GM19239 (cell line): ENCODE measurements at places on chromosomes 12 and 14.

DNA sequence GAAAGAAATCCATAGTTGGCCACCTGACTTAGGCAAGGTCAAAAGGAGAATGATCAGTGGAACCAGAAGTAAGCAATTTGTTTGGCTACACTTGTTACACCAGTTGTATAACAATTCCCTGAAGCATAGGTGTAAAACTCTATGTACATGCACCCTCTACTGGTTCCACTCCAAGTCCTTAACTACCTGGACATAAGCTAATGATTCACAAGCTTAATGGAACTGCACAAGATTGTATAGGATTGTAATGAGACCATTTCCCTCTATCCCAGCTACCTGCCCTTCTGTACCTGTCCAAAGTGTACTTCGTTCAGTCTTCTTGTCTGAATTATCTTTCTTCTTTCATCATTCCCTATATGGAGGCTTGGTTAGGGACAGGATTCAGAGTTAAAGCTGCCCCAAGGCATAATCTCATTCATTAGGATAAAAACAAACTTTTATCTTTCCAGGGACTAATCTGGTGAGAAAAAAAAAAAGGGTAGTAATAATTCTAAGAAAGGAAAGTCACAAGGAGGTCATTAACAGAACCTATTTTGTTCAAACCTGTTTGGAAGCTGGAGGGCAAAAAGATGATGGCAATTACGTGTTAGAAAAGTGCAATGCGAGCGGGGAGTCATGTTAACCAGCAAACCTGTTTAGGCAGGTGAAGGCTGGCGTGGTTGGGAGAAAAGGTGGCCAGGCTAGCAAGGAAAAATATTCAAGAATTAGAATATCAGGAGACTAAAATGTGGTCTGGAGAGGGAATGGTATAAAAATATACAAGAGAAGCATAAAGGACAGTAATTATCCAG lies 2.8 kb upstream of the TMEM52B start:
- no peak for DNase-seq

GRCh38 chr12:115467531-115467930 lies 783.6 kb upstream of the TBX3 start:
- no peak for DNase-seq

GRCh38 chr14:64337888-64338615 lies 43.9 kb upstream of the ESR2 start:
- no peak for DNase-seq

- no peak for DNase-seq
These were observed 199.3 kb downstream of the ADGRD1 start for GRCh38 chr12:131153016-131153415.

DNA sequence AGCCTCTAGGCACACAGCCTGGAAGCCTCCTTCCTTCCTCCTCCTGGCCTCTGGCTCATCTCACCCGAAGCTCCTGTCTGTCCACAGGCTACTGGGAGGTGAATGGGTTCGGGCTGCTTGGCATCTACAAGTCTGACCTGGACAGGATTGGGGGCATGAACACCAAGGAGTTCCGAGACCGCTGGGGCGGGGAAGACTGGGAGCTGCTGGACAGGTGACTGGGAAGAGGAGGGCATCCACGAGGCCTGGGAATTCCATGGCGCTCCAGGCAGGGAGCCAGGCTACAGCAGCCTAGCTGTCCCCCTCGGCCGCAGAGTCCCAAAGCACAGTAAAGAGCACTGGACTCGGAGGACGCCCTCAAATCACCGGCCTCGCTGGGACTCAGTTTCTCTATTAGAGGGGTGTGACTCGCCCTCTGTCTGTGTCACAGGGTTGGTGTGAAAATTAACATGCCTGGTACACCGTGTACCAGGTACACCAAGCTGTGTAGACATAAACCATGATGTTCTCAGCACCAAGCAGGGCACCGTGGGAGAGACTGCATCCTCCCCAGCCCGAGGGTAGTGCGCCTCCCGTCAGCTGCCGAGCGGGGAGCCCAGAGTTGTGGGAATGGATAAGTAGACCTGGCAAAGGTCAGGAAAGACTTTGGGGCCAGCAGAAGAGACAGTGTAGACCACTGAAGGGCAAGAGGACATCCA lies 99.6 kb downstream of the B4GALNT3 start:
- no peak for DNase-seq

GRCh38 chr14:99101855-99102461 lies 170.0 kb downstream of the BCL11B start:
- DNase-seq, result no peak
